ENCODE measurements at places on chromosomes 16 and 17.

DNA sequence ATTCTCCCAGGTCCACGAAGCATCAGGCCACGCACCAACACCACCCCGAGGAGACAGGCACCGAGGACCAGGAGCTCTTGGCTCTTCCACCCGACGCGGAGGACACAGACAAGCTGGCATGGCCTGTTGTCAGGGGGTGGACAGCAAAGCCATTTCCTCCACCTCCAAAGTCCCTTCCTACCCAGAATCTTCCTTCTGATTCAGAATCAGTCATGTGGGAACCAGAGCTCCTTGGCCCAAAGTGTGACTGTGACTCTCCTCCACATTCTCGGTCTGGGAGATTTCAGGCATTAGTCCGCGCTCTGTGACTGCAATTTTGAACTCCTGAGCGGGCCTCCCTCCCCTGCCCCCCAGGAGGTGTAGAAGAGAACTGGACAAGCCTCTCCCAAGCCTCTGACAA, 9.2 kb downstream of the DNAH17 start:
- DNase-seq = no peak

GRCh38 chr17:63240106-63240505, 206.0 kb downstream of the CYB561 start:
- no peak for DNase-seq

DNA sequence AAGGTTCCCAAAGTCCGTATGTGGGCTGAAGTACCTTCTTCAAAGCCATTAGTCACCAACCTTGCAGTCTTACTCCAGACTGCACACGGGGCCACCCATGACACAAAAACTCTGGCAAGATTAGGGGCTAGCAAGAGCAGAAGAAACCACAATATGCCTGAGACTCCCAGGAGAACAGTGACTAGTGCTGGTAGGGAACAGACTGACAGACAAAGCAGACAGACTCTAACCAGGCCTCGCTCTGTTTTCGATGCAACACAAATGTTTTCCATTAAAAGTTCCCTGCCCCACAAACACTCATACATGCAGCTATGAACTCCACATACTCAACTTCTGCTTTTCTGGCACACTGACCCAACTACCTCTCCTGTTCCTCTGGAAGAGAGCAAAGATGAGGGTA, 102.2 kb downstream of the HIC1 start:
- peak; percentile 47 for DNase-seq

DNA sequence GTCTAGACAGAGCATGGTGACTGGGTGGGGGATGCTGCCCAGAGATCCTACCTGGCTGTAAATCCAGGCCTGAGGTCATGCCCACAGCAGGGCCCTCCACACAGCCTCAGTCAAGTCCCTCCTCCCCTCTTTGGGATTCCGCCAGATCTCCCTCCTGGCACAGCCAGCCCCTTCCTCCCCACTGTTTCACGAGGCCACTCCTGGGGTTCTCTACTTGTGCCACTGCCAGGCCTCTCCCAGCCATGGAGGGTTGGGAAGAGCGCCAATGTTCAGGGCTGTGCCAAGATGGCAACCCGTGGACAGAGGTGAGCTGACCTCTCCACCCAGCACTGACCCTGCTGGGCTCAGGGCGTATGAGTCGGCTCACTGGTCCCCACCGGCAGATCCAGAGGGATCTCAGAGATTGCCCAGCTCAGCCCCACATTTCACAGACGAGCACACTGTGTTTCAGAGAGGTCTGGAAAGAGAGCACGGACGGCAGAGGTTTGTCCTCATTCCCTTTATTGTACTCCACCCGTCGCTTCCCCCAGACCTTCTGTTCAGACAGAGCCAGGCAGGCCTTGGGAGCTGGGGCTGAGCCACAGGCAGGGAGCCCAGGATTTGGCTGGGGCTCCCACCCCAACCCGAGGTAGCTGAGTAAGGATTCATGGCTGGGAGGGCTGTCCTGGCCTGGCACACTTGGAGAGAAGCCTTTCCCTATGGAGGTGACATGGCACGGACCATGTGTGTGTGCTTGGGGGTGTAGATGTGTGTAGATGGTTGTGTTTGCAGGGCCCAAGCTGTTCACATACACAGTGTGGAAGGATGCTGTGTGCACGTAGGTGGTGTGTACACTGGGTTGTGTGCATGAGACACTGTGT, 3.5 kb upstream of the CAMKK1 start:
- DNase-seq = no peak

DNA sequence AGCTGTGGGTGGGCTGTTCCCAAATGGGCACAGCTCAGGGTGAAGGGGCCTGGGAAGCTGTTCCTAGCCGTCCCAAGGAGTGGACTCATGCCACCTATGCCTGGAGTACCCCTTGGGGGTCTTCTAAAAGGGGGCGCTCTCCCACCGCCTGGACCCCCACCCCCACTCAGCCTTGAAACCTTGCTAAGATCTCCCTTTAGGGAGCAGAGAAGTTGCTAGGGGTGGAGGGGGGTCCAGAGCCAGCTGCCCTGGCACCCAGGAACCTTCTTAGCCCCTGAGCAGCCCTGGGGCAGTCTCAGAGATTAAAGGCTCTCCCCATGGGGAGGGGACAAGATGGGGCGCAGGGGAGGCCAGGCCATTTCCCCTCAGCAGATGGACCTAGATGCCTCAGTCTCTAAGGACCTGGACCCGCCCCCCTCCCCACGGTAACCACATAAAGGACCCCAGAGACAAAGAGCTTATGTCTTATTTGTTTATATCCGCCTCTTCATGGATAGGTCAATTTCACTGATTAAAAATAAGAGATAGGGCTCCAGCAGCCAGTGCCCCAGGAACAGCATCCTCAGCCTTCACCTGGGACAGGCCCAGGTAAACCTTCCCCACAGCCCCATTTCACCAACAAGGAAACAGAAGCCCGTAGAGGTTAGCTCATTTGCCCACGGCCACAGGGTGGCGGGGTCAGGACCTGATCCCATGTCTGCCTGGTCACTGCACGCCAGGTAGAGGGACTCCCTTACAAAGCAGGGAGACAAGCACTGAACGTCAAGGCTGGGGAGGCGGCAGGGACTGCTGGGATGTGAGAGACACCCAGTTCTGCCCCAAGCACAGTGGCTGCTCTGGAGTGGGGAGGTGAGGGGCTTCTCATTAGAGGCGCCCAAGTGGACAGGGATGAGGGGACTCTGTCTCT, 3.4 kb downstream of the MTSS2 start:
- DNase-seq = no peak

DNA sequence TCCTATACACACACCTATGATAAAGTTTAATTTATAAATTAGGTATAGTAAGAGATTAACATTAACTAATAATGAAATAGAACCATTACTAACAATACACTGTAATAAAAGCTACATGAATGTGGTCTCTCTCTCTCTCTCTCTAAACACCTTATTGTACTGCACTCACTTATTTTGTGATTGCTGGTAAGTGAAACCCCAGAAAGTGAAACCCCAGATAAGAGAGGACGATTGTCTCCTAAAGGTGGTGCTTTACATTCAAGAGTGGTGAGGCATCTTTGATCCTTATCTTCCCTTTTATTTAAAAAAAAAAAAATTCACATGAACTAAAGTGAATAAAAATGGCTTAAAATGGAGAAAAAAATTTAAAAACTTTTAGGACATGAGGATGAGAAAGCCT, 80.1 kb upstream of the TRAP1 start:
- DNase-seq = no peak
